ENCODE measurements at places on chromosomes 11 and 22.

DNA sequence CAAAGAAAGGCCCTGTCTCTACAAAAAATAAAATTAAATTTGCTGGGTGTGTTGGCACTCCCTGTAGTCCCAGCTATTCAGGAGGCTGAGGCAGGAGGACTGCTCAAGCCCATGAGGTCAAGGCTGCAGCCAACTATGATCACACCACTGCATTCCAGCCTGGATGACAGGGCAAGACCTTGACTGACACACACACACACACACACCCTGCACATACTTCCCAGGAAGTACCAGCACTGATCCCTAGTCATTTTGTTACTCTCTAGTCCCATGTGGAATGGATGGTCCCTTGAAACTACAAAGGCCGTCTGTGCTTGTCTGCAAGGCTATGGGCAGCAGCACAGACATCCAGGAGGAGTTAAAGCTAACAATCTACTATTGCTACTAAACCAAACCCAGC, 59.7 kb upstream of the CYP2D6 start:
- no peak for DNase-seq

- no peak for DNase-seq
Measured at GRCh38 chr11:118699506-118700220, 20.2 kb upstream of the TREH start.

GRCh38 chr11:6440906-6441358, at the start of gene HPX:
TSS of gene HPX (minus strand) at chr11:6440987. CDS start at chr11:6440963, 24 bp downstream.
- DNase-seq, result no peak

DNA sequence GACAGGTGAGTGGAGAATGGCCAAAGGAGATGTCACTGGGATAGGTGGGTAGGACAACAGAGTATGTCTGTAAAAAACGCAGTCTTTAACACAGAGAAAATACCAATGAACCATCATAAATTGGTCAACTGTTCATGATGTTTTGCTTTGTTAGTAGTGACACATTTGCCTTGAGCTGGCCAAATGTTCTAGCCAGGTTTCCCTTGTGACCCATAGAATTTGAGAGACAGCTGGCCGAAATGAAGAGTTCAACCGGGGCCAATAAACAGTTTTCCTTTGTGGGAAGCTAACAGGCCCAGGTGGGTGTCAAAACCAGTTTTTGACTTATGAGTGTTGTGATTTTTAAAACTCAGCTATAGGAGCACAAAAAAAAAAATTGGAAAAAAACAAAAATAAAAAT, 116.6 kb upstream of the BID start:
- no peak for DNase-seq

- no peak for DNase-seq
Measured at GRCh38 chr11:74494916-74495315, 1.4 kb upstream of the LIPT2 start.

DNA sequence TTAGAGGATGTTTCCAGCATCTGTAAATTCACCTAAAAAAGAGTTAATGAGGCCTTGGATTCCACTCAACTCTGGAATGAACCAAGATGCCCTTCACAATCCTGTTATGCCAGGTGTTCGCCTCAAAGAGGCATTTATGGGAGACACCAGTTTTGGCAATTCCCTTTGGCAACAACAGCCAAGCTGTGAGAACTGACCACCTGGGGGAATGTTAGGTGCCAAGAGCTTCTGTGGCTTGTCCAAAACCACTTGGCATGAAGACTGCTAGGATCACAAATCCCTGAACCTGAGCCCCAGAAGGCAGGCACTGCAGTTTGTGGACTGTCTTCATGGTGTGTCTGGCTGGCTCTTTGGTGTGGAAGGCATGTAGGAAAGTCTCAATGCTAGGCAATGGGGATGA, 164.4 kb upstream of the BDNF start:
- DNase-seq, result no peak

Measured in NCI-H2081 treated with DMSO at 0.1 percent for 48 hours (cell line).